Fibroblast of upper back skin (primary cell): ENCODE measurements at places on chromosomes 5 and 9.
A peak's percentile ranks its signal among the peaks of the same experiment; 100 is the strongest.

DNA sequence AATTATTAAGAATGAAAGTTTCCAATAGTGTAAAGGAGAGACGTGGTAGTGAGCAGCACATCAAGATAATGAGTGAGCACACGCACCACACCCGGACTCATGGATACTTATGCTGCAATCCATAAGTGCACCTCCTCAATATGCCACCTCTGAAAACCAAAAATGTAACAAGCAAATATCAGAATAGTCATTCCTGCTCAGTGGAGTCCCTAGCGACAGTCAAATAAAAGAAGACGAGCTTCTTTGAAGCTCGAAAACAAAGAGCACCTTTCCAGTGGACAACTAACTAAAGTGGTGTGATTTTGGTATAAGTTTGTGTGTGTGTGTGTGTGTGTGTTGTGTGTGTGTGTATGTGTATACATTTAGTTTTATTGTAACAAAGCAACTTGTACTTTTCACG, 241.3 kb downstream of the DEPDC1B start:
- DNase-seq: no peak

DNA sequence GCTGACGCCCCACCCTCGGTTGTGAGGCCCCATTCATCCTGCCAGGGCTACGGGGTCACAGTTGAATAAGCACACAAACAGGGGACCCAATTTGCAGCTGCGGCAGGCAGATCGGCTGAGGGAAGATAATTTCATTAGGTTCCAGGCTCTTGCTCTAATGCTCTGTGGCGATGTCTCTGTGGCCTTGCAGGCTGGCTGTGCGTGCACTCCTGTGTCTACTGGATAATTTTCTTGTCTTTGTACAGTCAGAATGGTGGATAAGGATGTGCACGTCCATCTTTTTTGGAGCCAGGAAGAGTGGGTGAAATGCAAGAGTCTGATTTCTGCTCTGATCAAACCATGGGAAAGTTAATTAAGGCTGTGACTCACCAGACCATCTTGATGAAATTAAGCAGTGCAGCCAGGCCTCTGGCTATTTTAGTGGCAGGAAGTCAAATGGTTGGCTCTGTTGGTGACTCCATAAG, 39.2 kb downstream of the NSG2 start:
- peak; percentile 32 for DNase-seq

- no peak for DNase-seq
These were observed 15.2 kb downstream of the TGFBR1 start for GRCh38 chr9:99119976-99120655.

DNA sequence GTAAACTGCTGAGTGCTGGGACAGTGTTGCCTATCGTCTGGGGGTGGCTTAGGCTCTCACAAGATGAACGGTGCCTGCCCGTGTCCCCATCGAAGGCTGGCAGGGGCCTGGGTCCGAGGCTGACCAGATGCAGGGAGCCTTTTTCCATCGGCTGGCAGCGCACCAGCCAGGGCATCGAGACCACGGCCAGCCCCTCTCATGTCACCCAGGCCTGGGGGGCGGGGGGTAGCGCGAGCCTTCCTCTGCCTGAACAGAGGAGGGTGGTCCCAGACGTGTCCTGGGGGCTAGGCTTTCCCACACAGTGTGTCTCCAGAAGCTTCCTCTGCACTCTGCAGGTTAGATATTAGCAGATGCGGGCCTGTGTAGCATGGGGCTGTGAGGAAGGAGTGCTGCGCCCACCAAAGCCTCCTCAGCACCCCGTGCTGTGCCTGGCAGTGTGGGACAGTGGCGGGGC, 17.3 kb downstream of the FGD3 start:
- DNase-seq: no peak

DNA sequence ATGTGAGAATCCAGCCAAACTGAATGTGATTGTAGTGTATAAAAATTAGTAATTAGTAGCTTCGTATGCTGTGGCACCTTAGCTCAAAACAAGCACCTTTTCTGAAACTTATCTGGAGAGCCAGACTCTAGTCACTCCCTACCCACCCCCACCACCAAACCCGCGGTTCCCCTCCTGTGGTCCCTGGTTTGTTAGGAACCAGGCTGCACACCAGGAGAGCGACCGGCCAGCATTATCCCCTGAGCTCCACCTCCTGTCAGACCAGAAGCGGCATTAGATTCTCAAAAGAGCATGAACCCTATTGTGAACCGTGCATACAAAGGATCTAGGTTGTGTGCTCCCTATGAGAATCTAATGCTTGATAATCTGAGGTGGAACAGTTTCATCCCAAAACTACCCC, 498.6 kb downstream of the CHSY3 start:
- no peak for DNase-seq

- no peak for DNase-seq
These were observed 6.2 kb downstream of the TMEM8B start for GRCh38 chr9:35835216-35835632.

DNA sequence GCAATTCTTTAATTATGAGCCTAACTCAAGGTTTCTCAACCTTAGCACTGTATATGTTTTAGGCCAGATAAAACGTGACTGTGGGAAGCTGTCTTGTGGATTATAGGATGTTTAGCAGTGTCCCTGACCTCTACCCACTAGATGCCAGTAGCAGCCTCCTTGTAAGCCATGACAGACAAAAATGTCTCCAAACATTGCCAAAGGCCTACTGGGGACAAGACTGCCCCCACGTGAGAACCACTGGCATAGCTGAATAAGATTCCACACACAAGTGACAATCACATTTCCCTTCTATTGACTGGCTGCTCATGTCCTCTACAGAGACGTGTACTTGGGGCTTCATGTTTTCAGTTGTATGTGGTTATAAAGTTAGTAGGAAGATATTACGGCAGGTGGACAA, 55.4 kb downstream of the GOLM1 start:
- no peak for DNase-seq

DNA sequence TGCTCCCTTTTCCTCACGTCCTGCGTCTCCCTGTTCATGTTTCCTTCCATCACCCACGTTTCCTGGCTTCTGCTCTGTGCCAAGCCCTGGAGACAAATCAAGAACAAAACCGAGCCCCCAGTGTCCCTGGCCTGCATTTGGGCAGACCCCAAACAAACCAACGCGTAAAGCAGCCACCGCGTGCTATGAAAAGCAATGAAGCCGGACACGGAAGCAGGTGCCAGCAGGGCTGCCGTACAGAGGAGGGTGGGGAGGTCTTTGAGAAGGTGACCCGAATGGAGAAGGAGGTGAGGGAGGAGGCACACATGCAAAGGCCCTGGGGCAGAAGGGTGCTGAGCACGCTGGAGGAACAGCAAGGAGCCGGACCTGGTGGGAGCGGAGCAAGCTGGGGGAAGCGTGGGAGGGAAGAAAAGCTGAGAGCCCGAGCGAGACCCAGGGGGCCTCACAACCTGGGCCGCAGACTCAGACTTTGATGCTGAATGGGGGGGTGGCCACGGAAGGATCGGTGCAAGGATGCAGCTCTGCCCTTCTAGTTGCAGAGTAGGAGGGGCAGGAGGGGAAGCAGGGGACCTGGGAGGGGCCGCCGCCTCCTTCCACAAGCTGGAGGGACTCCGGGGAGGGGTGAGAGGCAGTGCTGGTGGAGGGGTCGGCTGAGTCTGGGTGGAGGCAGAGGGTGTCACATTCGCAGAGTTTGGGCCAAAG, 1.4 kb upstream of the QSOX2 start:
- no peak for DNase-seq

GRCh38 chr9:21679432-21679831, 123.0 kb upstream of the MTAP start:
- peak; percentile 54 for DNase-seq

DNA sequence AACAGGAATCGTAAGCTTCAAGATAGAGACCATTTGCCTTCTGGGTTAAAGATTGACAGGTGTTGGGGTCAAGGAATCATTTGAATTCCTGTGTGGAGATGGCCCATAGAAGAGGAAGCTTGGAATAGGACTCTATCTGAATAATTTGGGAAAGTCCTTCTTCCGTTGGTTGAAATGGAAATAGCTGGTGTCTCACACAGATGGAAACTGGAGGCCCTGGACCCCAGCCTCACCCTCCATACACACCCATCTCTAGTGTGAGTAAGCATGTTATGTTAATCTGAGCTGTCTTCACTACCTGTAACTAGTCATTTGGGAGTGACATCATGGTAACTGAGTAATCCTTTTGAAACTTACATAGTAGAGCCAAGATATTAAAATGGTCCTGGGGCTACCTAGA, 184.4 kb downstream of the CD180 start:
- peak; percentile 33 for DNase-seq

DNA sequence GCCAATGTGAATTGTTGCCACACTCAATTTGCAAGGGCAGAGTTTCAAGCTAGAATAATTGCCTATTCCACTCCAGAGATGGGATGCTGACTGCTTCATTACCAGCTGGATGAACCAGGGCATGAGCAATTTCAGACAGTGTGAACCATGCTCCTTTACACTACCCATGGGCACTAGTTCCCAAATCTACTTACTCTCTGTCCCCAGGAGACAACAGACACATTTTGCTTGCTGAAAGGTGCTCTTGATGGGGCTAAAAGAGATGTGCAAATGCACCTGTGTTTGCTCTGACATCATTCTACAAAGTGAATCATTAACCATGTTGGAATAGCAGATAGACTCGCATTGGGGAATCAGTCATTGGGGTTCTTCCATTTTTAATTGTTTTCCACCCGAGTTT, 522.3 kb upstream of the NUDT12 start:
- DNase-seq: no peak

- DNase-seq: peak; percentile 16
These were observed 106.7 kb upstream of the PTPN3 start for GRCh38 chr9:109604781-109605180.

DNA sequence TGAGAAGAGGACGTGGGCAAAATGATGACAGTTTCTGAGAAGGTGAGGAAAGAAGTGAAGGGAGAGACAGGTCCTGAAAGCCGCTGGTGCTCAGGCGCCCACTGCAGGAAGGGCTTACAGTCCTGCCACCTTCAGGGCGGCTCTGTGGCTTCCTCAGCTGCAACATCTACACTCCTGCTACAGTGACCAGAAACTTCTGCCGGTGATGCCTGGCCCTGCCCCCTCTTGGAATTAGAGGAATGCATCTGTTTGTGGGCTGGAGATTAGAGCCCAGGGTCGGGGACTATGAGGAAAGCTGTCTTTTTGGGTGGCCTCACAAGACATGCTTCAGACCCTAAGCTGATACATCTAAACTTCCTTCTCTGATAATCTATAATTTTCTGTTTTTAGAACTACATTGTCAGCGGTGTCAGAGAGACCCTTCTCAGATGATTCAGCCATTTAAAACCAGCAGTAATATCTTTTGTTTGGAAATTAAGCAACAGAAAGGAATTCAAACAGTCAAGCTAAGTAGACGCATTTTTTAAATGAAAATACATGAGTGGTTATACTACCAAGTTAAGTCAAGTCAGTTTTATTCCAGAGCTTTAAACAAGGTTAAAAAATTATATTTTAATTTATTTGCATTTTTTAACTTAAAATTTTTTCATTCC, 30.4 kb downstream of the PRDM6 start:
- peak; percentile 77 for DNase-seq

GRCh38 chr5:18321262-18321942, 687.1 kb downstream of the TAF11L14 start:
- DNase-seq: no peak

DNA sequence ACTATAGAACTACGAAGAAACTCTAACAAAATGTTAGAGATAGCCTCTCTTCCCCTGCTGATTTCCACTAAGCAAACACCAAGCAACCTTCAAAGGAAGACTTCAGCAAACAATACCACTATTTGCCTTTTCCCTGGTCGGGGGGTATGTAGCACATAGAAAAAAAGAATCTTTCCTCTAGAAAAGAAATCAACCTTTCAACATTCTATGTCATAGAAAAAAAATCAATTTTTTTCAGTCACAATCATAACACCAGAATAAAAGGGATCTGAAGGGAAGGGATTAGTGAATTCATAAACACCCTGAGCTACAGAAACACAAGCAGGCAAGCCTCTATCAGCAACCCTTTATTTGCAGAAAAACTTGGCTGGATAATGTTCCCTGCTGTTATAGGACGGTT, 15.3 kb downstream of the ABCA1 start:
- DNase-seq: no peak

DNA sequence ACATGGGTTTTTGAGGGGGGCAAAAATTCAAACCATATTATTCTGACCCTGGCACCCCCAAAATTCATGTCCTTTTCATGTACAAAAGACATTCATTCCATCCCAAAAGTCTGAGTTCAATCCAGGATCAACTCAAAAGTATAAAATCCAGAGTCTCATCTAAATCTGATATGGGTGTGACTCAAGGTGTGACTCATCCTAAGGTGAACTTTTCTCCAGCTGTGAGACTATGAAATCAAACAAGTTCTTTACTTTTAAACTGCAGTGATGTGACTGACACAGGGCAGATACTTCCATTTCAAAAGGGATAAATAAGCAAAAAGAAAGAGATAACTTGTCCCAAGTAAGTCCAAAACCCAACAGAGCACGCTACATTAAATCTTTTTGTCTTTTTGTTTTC, 20.6 kb upstream of the CYLC2 start:
- no peak for DNase-seq

DNA sequence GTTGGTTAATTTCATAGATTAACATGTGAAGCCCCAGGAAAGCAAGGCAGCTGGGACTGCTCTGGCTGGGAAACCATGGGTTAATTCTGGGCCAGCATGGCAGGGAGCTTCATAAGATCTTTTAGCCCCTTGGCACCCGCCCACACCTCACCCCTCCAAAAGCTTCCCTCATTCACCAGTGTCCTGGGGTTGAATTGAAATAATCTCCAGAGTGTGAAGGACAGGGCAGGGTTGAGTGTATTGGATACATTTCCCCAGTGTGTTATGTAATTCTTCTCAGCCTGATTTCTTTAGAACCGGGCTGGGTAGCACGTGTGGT, 19.4 kb downstream of the WNT8A start:
- no peak for DNase-seq

DNA sequence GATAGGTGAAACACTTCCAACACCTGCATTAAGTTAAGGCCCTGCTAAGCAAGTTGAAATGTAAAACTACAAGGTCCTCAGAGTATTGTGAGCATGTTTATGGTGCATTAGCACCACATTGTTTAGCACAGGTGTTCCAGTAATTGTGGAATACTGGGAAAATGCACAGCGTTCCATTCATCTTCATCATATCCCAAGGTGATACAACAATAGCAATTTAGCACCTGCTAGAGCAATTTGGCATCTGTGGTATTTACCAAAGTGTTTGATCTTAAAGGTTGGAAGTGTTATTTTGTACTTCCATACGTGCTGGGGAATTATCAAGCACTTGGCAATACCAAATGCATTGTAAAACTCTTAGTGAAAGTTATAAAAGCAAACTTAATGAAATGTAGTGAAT, 266.8 kb downstream of the CYLC2 start:
- DNase-seq: no peak

DNA sequence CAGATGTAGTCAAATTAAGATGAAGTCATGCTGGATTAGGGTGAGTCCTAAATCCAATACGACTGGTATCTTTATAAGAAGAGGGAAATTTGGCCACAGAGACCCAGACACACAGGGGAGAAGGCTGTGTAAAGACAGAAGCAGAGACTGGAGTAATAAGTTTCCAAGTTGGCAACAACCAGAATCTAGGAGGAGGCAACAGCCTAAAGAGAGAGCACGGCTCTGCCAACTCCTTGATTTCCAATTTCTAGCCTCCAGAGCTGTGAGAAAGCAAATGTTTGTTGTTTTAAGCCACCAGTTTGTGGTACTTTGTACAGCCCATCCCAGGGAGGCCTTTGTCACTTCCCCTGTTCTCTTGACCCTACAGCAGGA, 74.4 kb downstream of the ATG10 start:
- DNase-seq: no peak
